MV-4-11 (cell line): ENCODE measurements at places on chromosomes 1 and 21.

- DNase-seq: no peak
Observed at GRCh38 chr1:86183810-86184209, 27.2 kb upstream of the COL24A1 start.

DNA sequence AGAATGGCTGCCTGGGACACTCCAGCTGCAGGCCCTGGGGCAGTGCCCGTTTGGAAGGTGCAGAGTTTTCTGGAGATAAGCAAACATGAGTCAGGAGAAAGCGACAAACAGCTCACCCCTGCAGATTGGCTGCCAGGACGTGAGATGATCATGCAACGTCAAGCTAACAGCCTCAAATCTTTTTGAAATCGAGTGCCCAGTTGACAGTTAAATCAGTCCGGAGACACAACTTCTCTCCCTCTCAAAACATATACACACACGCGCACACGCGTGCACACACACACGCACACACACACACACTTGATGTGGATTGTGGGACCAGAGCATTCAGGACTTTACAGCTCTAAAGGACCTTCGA is 49.4 kb downstream of the TENT5C start:
- DNase-seq: no peak

DNA sequence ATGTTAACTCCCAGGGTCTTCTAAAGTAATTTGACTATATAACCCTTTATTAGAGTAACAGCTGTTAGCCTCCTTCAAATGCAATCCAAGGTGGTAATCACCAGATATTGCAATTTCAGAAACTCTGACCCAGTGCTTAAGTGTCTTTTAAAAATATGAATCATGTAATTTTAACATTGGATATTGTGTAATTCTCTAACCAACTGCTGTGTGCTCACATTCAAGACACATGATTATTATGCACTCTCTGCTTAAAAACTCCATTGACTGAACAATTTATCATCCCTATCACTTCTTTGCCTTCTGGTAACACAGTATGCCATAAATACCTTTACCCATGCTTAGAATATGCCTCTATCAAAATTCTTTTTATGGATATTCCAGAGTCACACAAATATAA is 537.4 kb upstream of the RGS18 start:
- DNase-seq: peak; percentile 27

DNA sequence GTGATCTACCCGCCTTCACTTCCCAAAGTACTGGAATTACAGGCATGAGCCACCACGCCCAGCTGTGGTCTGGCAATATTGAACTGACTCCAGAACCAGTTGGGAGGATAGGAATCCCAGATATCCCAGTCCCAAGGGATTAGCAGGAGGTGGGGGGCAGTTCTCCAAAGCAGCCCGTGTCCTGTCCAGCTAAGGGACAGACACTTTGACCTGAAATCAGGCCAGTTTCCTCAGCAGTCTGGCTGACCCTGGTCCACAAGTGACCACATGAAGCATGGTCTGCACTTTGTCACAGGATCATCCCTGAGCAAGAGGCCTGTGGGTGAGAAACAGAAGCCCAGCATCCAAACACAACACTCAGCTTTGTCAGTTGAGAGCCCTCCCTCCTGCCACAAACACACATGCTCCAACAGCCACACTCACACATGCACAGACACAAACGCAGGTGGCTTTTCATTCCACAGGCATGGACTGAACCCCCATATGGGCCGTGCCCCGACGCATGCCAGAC is 2.7 kb upstream of the FDPS start:
- DNase-seq: no peak

GRCh38 chr1:234433563-234434285 is 45.3 kb downstream of the TARBP1 start:
- DNase-seq: no peak

GRCh38 chr1:218669431-218669830 is 324.3 kb downstream of the TGFB2 start:
- DNase-seq: no peak

DNA sequence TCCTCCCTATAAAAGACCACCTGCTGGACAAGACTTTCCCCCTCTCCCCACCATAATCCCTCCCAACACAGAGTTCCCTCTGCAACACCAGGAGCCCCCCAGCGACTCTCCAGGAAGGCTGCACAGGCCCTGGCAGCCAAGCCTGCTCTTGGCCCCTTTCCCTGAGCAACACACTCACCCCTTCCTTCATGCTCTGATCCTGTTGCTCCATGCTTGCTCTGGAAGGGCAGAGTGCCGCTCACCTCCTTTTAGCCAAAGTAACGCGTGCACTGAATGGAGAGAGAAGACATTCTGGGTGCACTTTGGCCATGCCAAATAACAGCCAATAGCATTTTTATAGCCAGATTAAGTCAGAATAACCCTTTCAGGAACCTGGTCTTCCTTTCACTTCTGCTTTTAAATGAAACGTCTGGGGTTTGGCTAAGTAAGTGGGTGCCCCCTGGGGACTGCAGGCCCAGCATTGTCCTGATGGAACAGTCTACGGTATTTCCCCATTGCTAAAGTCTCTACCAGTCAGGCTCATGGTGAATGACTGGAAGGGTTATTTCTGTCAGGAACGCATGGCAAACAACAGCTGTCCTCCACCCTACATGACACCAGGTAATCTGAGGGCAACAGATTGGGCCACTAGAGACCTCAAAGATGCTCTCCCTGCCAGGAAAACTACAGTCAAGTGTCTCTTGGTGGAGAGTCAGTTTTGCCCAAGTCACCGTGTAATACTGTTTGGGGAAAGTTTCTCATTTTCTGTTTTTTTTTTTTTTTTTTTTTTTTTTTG is at the start of gene SLC2A5:
Gene SLC2A5, minus strand, starts transcription at position 310 of the 775 bp plus-strand sequence. Its CDS starts 99 bp downstream, at position 211.
- peak; percentile 99 for DNase-seq

DNA sequence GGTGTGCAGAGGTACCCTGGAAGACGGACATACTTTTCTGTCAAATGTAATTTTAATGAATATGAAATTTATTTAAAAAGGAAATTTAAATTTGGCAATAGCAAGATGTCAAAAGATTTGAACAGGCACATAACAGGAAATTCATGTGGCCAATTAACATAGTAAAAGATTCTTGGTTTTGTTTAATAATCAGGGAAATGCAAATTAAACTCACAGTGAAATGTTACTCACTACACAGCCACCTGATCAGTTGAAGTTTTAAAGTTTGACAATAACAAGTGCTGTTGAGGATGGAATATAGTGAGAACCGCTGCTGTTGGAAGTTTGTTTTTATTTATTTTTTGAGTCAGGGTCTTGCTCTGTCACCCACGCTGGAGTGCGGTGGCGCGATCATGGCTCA is 63.9 kb downstream of the TEX35 start:
- no peak for DNase-seq

DNA sequence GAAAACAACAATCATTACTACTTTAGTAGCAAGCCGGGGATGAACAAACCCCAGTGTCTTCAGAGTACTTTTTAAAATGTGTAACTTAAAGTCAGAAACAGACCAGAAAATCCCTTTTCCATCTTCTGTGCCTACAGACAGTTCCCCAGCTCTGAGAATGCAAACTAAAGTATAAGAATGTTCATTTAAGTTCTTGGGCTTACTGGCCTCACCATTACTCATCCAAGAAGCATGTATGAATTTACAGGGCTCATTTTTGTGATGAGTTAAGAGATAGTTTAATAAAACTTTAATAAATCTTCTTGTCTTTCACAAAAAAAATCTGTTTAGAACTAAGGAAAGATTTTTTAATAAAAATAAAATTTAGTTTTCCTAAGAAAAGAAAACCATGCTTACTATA is 4.6 kb downstream of the LPGAT1 start:
- DNase-seq: no peak

- peak; percentile 17 for DNase-seq
Observed at GRCh38 chr1:117627546-117628130, 21.8 kb downstream of the TENT5C start.

DNA sequence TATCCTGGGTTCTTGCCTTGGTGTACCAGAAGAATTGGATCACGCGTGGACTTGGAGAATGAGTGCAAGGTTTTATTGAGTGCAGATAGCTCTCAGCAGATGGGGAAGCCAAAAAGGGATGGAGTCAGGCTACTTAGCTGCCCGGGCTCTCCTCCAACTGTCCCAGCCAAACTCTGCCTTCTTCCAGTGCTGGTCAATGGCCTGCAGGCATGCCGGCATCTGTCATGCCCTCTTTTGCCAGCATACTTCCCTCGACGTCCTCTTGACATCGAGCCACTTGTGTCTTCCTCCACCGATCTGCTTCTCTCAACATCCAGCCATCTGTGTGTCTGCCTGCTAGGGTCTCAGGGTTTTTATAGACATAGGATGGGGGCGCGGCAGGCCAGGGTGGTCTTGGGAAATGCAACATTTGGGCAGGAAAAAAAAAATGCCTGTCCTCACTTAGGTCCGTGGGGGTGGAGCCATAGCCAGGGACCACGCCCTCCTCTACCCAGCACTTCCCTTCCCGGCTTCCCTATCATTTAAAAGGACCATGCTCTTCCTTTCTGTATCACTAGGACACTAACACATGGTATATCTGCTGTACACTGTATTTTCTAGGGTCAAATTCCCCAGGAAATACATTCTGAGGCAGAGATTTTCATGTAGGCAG is 47.0 kb upstream of the BCAR3 start:
- DNase-seq: no peak

DNA sequence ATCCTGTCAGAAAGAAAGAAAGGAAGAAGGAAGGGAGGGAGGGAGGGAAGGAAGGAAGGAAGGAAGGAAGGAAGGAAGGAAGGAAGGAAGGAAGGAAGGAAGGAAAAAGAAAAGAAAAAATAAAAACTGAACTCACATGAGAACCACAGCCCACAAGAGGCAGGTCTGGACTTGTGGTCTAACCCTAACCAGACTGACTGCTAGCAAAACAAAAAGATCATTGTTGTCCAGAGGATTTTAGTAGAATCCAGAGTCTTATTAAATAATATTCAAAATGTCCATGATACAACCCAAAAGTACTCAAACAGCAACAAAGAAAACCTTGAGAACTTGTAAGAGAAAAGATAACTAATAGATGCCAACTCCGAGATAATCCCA is 4.7 kb upstream of the ITGB2 start:
- peak; percentile 82 for DNase-seq

- DNase-seq: peak; percentile 73
Observed at GRCh38 chr1:116498789-116499628, 71.8 kb downstream of the CD58 start.

- DNase-seq: no peak
Observed at GRCh38 chr1:41414716-41415306, 53.6 kb downstream of the FOXO6 start.

GRCh38 chr1:11790101-11790879 is 15.5 kb downstream of the MTHFR start:
- DNase-seq: no peak

GRCh38 chr1:35589516-35590427 is 16.7 kb downstream of the TFAP2E start:
- DNase-seq: no peak

DNA sequence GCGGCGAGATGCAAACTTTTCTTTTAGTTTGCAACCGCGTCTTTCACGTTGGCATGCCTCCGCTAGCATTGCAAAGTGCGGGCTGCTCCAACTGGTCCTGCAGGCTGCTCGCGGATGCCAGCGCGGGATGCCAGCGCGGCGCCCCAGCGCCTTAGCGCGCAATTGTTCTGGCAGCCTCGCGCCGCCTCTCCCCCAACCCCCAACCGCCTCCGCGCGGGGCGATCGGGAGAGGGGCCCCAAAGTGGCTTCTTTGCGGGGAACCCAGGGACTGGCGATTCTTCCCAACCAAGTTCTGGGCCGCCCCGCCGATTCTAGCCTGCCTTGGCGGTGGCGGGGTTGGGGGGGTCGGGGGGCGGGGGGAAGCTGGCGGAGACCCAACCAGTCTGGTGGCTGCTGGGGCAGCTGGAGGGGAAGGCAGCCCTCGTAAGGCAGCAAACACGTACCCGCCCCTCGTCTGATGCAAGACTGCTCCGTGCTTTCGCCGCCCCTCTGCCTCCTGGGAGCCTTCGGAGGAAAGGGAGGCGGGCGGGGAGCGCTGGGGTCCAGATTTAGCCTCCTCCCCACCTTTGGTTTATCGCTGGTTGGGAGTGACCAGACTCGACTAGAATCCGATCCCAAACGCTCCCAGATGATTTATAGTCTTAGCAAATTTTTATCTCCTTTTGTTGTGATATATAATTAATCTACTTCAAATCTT is 756 bp downstream of the PHGDH start:
- peak; percentile 65 for DNase-seq

DNA sequence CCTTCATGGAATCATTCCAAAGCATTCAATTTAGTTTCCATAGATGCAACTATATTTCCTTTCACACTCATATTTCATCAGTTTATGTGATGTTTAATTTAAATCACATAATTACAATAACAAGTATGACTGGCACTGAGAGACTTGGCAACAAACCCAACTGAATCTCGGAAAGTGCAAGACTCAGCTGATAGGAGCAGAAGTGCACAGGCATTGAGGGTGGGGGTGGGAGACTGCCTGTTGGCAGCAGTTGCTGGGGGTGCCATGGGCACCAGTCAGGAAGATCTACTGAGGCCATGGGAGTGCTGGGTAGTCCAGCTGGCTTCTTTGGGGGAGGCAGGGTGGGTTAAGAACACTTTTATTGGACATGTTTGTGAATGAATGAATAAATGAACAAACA is 10.4 kb upstream of the HMGB4 start:
- no peak for DNase-seq

GRCh38 chr21:32348604-32349332 is 44.0 kb downstream of the URB1 start:
- DNase-seq: no peak

DNA sequence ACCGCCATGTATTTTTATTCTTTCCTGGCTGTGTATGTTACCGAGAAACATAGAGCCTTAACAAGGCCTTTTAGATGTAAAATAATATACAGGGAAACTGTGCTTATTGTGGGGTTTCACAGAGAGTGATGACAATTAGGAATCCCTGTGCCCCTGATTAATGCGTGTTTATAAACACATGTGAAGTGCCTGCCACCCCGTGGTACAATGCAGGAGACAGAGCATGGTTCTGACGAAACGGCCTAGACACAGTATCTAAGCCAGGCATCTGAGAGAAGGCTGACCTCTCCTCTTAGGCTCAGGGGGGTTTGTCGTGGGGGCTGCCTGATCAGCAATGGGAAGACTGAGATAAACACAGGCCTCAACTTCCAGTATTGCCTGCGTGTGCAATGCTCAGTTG is 200.0 kb downstream of the AJAP1 start:
- no peak for DNase-seq

GRCh38 chr1:89863165-89863830 is 42.5 kb downstream of the LRRC8D start:
- no peak for DNase-seq
